Lung microvascular endothelial cell (primary cell): ENCODE measurements at places on chromosomes 4 and X. TPM values are rescaled to one million over a fixed set of nuclear protein-coding genes. Genes with fewer than 3 reads are reported as not detected.

Gene SCARB2
- total RNA-seq = 165 and 174 TPM in 2 replicates

Gene GPRASP3
- 2.6 and 4.4 TPM in 2 replicates for total RNA-seq

Gene SH3D19
- 30.7 and 36.3 TPM in 2 replicates for total RNA-seq

Gene GSX2
- total RNA-seq = not detected in 2 replicates

Gene USP26
- not detected in 2 replicates for total RNA-seq
